ENCODE measurements at places on chromosomes 2 and 18. TPM values are rescaled to one million over a fixed set of nuclear protein-coding genes. Genes with fewer than 3 reads are reported as not detected.

The STPG4 gene
- total RNA-seq = not detected

The ST6GAL2 gene
- 13.1 TPM for total RNA-seq

The ALK gene
- 0.21 TPM for total RNA-seq

The MORN2 gene
- 7.3 TPM for total RNA-seq

The CGREF1 gene
- 1.0 TPM for total RNA-seq

The KCNG2 gene
- 0.14 TPM for total RNA-seq

The ANKRD44 gene
- total RNA-seq = 3.2 TPM

DNA sequence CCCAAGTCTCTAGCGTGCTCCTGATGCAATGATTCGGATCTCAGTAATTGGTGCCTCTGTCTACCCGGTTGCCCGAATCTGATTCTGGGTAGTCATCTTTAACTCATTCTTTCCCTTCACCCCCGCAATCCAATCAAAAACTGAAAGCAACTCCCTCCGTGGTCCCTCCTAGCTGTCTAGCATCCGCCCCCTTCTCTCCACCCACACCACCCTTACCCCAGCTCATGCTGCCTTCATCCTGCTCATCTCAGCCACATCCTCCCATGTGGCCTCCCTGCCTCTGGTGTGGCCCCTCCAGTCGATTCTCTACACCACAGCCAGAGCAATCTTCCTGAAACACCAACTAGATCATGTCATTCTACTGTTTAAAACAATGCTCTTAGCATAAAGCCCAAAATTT, 62.3 kb downstream of the TTC32 start:
- no peak for DNase-seq

GRCh38 chr2:231554748-231555545, 24.7 kb upstream of the NMUR1 start:
- no peak for DNase-seq

DNA sequence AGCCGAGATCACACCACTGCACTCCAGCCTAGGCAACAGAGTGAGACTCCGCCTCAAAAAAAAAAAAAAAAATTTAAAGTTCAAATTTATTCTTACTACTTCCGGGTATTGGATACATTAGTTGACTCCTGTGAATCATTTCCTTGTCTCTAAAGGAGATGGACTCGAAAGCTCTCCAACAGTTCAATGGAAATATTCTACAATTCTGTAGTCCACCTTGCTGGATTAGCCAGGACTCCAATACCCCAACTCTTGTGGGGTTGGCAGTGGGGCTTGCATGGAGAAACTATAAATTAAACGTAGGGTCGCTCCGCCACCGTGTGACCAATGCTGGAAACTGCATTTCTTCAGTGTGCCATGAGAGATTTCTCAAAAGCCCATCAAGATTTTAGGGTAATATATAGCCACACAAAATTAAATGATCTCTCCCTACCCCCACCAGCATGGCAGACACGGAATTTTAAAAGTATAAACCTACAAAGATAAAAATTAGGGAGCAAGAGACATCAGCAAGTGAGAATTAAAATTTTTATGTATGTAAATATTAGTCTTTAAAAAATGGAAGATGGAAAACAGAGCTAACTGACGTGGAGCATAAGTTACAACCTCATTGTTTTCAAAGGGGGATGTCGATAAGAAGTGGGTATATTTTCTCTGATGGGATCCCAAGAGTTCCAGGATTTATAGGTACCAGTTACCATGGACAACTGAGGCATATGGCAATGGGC, 27.8 kb upstream of the GAREM2 start:
- DNase-seq = peak; percentile 75

DNA sequence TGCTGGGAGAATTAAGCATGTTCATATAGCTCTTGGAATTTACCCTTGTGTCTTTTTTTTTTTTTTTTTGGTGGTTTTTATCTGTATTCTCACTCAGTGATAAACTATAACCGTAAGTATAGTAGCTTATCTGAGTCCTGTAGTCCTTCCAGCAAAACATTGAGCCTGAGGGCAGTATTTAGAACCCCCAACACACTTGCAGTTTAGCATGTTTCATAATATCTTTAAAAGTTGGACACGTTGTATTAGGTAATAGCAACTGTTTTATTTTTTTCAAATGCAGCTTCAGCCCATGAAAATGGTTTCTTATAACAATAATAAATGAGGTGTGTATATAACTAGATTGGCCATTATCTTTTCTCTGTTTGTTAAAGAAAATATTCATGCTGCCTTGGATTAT, 603.5 kb upstream of the HS6ST1 start:
- DNase-seq = no peak

- no peak for DNase-seq
Observed at GRCh38 chr18:23012249-23012648, 79.1 kb downstream of the RBBP8 start.

- DNase-seq = peak; percentile 39
Observed at GRCh38 chr2:127146820-127147502, 40.0 kb upstream of the BIN1 start.

GRCh38 chr2:130728007-130728454, 839 bp upstream of the GPR148 start:
- DNase-seq = peak; percentile 48

GRCh38 chr2:239358062-239358754, 42.6 kb downstream of the HDAC4 start:
- DNase-seq = peak; percentile 50

GRCh38 chr2:105087273-105087672, 49.4 kb downstream of the MRPS9 start:
- no peak for DNase-seq

DNA sequence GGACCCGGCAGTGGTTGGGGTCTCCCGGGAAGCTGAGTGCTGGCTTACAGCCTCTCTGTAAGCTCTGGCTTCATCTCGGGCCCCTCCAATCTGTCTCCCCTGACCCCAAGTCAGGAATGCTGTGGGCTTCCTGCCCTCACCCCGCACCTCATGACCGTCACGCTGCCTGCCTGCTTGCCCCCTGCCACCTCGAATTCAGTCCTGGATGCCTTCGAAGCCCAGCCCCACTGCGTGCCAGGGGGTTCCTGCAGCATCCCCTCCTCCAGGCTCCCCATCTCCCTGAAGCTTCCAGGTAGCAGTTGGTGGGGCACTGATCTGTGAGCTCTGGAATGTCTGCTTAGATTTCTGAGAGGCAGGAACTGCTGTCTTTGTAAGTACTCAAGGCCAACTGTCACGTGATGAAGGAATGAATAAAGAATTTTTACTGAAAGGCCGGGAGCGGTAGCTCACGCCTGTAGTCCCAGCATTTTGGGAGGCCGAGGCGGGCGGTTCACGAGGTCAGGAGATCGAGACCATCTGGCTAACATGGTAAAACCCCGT, 6.5 kb downstream of the CLHC1 start:
- peak; percentile 34 for DNase-seq

- no peak for DNase-seq
Observed at GRCh38 chr2:36677996-36678605, 18.4 kb upstream of the VIT start.

DNA sequence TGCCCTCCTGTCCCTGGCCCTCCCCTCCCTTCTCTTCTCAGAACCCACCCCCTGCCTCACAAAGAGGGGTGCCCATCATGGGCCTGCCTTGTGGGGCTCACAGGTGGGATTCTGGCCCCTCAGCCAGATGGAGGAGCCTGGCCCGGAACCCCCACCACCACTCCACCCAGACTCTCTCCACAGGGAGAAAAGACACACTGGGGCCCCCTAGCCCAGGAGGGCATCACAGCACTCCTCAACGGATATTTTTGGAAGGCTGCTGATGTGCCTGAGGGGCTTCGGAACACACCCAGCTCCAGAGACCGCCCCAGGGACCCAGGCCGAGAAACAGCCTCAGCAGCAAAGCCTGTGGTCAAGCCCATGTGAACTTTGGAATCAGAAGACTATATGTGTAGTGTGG, 9.9 kb downstream of the KCNIP3 start:
- DNase-seq = peak; percentile 74

GRCh38 chr2:207759890-207760289, 9.8 kb downstream of the FZD5 start:
- no peak for DNase-seq

DNA sequence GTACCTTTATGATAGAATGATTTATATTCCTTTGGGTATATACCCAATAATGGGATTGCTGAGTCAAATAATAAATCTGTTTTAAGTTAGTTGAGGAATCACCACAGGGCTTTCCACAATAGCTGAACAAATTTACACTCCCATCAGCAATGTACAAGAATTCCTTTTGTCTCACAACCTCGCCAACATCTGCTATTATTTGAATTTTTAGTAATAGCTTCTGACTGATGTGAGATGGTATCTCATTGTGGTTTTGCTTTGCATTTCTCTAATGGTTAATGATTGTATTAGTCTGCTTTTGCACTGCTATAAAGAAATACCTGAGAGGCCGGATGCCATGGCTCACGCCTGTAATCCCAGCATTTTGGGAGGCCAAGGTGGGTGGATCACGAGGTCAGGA, 1387.6 kb upstream of the ACVR2A start:
- no peak for DNase-seq

DNA sequence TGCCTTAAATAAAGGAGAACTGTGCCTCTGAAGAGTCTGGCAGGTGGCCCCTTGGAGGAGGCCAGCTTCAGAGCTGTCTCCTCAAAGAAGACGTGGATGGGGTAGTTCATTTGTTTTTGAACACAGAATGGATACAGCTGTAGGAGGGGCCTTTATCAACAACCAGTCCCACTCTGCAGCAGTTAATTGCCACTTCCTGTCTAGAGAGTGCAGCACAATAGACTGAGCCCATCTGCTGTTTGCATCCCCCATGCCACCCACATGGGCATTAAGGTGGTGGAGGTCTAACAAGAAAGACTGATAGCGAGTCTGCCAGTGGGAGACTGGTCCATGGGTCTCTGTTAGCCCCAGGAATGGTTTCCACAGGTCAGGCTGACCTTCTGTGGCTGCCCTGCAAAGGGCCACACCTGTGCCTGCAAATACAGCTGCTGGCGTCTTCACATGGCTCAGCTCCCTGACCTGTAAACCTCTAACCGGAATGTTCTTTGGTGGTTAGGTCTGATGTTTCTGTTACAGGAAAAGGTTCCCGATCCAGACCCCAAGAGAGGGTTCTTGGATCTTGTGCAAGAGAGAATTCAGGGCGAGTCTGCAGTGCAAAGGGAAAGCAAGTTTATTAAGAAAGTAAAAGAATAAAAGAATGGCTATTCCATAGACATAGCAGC, 153.3 kb upstream of the ITGA6 start:
- no peak for DNase-seq

DNA sequence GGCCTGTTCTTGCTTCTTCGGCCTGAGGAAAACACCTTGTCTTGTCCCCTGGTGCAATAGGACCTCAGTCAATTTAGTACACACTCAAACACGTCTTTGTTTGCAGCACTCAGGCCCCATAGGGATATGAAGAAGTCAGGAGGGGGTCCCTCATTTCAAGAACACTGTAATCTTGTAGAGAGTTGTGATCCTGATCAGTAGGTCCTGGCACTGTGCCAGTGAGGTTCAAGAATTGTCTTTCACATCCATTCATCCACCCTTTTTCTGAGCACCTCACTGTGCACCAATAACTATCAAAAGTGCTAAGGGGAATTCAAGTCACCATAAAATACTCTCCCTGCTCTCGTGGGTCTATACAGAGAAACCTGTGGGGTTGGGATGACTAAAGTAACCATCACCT, 131.4 kb upstream of the LHCGR start:
- no peak for DNase-seq

DNA sequence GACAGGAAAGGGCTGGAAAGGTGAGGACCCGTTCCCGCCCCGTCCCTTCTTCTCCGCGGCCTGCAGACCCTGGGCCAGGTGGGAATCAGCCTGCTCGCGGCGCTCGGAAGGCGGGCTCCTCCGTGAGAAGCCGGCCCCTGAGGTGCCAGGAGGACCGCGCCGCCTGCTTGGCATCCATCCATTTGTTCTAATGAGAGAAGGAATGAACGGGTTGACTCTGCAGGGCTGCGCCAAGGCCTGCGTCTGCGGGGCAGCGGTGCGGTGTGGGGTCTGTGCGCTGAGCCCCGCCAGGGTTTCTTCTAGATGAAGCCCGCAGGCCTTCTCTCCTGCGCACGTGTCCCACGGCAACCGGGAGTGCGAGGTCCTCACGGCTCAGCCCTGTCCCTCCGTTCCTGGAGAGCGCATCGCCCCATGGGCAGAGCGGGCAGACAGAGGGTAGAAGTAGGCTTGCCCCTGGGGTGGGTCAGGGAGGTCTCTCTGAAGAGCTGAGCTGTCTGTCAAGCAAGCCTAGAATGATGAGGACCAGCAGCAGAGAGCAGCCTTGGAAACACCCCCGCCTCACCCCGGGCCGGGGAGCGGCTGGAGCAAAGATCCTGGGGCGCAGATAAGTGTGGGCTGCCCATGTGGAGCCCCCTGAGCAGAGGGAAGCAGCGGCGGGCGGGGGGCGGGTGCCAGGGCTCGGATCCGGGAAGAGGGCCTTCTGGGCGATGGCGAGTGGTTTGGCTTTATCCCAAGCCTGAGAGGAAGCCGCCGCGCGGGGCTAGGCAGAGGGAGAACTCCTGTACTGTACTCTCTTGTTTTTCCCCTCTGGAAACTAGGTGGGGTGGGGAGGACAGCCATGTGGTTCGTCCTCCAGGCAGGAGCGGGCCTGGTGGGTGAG, 27.9 kb upstream of the HS6ST1 start:
- DNase-seq = peak; percentile 54

GRCh38 chr2:215828528-215829184, 184.7 kb downstream of the MREG start:
- DNase-seq = peak; percentile 63

GRCh38 chr2:146572598-146572997, 1272.2 kb upstream of the ACVR2A start:
- no peak for DNase-seq
